NCI-H748 treated with DMSO at 0.1 percent for 48 hours (cell line): ENCODE measurements at places on chromosomes 5 and 9.
A peak's percentile ranks its signal among the peaks of the same experiment; 100 is the strongest.

GRCh38 chr5:23428705-23429104 lies 78.7 kb upstream of the PRDM9 start:
- DNase-seq = no peak

DNA sequence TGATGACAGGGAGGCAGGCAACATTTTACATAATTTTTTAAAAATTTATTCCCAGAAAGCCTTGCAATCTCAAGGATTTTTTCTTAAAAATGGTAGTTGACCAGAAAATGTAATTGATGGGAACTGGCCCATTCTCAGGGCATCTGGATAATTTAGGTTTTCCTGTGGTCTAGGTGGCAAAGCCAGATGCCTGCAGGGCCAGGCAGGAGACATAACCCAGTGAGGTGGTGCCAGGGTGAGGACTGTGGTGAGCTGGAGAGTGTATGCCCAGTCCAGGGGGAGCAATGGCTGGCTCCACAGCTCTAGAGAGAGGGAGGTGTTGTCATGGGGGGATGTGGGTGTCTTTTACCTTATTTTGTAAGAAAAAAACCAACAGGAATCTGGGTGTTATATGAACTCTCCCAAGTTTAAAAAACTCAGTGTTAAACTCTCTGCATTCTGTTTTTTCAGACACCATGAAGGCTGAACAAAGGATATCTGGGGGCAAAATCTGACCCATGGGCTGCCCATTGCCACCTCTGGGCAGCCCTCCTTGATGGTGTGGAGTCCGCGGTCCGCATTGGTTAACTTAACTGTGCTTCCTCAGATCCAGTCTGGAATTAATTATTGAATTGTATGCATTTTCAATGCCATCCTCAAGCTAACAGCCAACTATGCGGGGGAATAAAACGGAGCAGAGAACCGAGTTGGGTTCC lies 43.9 kb downstream of the BOD1 start:
- no peak for DNase-seq

- no peak for DNase-seq
Observed at GRCh38 chr9:4012441-4012840, 287.4 kb downstream of the GLIS3 start.

GRCh38 chr5:93359296-93359959 lies 221.6 kb downstream of the NR2F1-AS1 start:
- no peak for DNase-seq

- DNase-seq = no peak
Observed at GRCh38 chr9:98992885-98993569, 49.3 kb downstream of the COL15A1 start.

GRCh38 chr9:5452286-5452609 lies 1.9 kb downstream of the CD274 start:
- DNase-seq = no peak

DNA sequence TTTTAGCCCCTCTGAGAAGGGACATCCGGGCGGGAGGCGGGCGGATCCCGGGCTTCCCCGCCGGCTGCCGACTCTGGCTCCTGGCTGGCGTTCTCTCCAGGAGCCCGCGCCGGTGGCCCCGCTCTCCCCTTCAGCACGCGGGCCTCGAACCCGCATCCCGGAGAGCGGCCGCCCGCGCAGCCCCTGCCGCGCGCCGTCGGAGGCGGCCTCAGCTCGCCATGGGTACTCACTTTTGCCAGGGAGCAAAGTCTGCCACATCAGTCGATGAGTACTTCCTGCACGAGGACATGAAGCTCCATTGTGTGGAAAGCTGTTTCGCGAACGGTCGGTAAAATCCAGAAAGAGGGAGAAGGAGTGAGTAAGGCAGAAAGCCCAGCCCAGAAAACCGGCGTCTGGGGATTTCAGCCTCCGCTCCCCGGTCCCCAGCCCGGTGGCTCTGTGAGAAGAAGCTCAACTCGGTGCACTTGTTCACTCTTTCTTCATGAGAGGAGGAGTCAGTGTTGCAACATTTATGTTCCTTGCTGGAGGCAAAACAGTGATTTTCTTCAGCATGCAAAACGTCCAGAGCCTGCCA lies at the start of gene PRLR:
PRLR (minus strand) TSS at position 450 of the 574 bp plus-strand sequence. CDS start 140,867 bp downstream, outside the sequence.
- DNase-seq = peak; percentile 51

DNA sequence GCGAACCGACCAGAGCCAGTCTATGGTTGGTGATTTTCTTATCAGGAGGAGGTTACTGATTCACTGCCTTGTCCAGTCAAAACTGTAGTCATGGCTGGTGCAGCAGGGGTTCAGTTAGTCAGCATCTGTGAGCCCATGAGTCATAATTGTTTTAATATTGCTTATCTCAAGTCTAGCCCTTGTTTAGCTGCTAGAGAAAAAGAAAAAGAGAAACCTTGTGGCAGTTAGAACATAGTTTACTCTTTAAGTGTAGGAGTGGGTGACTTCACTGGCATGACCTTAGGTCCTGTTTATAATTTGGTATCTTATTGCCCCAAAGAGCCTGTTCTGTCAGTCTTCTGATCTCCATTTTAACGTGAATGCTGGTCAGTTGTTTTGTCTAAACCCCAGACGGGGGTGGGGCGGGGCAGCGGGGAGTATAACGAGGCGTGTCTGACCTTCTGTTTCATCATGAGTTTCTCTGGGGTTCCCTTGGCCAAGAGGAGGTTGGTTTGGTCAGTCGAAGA lies 76.9 kb upstream of the NFIL3 start:
- DNase-seq = no peak

DNA sequence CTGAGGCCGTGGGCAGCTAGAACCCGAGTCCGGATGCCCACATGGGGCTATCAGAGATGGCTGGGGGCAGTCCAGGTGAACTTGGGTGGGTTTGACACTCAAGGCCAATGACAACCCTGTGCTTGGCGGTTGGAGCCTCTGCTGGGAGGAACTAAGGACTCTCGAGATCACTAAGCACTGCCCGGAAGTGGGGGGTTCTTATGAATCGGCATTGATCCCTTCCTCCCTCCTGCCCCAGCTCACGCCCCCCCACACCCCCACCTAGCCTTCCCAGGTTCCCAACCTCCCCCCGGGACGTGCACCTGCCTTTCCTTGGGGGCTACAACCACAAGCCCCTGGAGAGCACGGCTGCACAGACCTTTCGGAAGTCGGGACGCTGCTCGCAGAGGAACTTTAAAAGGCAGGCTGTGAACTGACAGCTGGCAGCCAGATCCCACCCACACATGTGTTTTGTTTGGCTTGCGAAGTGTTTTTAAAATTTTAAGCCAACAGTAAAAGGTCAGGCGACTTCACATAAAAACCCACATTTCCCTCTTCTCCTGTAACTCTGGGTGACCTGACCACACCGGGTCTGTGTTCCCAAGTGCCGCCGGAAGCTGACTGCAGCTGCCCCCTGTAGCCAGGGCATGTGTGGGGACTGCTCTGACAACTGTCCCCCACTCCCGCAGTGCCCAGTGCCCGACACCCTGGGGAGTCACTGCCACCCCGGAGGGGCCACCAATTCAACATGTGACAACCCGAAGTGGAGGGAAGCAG lies 5.1 kb upstream of the RALGDS start:
- no peak for DNase-seq

DNA sequence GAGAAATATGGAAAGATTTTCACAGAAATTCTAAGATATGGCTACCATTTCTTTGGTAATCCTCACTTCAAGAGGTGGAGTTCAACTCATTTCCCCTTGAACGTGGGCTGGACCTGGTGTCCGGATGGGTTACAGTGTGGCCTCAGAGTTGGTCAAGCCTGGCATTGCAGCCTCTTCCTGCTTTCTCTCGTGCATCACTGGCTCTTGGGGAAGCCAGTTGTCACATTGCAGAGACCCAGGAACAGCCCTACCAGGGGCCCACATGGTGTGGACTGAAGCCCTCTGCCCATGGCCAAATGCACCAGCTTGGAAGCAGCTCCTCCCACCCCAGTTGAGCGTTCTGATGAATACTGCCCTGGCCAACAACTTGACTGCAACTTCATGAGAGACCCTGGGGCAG lies 47.7 kb upstream of the FCN1 start:
- DNase-seq = no peak

- DNase-seq = no peak
Observed at GRCh38 chr5:123223921-123224320, 134.9 kb downstream of the PRDM6 start.

- no peak for DNase-seq
Observed at GRCh38 chr5:106028314-106028713, 1642.4 kb downstream of the EFNA5 start.

DNA sequence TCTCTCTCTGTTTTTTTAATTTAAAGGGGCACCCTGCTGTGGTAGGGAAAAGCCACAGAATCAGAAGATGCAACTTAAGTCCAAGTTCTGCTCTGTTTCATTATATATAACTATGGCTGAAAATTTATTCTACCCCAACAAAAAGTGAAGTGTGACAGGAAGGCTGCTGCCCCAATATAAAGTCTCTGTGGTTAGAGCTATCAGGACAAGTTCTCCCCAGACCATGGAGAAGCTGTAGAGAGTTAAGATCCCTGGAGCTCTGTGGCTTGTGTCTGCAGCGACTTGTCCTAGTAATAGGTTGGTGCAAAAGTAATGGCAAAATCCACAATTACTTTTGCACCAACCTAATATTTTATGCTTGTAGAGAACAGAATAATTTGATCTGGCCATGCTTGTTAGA lies 250.9 kb downstream of the PSAT1 start:
- no peak for DNase-seq

DNA sequence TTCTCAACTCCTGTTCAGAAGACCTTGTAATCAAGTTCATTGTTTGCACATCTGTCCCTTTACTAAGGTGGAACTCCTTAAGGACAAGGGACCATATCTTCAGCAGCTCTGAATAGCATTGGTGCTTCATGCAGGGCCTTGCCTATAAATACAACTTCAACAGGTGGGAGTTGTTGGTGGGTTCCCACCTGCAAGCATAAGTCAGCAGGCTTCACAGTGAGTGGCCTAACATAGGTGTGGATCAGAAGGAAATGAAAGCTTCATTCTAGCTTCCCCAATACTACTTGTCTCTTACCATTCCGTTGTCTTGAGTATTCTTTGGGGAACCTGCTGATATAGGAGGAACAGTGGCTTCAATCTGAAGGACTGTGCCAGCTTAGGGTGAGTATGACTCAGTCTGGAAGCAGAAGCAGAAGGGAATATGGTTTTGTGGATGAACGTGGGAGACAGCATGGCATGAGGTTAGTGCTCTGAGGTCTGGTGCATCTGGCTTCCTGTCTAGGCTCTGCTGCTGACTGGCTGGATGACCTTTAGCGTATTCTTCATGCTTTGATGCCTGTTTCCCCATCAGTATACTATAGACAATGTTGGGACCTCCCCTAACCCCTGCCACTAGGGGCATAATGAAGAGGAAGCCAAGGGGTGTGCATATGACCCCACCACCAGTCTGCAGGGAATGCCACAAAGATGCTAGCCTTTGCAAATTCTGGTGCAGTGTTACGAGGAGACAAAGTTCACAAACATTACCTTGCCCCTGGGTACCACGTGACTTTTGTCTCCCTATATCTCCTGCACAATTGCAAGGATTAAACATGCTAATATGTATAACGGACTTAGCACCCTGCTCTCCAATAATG lies 192.3 kb downstream of the PALM2AKAP2 start:
- no peak for DNase-seq
